ENCODE measurements at places on chromosomes 2 and 18.

- no peak for DNase-seq
These were observed 469.6 kb upstream of the MYT1L start for GRCh38 chr2:2800697-2801096.

DNA sequence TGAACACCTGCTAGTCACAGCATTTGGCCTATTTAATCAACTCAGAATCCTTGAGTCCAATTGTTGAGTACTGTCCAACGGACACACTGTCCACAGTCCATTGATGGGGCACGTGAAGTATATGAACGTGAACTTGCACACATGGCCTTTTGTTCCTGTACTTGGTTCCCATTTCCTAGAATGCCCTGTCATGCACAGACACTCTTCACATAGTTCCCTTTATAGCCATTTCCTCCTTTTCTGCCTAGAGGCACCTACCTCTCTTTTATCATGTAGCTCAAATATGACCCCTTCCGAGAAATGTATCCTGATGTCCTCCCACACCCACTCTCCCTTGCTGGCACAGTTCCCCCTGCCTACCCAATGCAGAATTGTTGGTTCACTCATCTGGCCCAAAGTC lies 8.7 kb upstream of the CRYGA start:
- no peak for DNase-seq

DNA sequence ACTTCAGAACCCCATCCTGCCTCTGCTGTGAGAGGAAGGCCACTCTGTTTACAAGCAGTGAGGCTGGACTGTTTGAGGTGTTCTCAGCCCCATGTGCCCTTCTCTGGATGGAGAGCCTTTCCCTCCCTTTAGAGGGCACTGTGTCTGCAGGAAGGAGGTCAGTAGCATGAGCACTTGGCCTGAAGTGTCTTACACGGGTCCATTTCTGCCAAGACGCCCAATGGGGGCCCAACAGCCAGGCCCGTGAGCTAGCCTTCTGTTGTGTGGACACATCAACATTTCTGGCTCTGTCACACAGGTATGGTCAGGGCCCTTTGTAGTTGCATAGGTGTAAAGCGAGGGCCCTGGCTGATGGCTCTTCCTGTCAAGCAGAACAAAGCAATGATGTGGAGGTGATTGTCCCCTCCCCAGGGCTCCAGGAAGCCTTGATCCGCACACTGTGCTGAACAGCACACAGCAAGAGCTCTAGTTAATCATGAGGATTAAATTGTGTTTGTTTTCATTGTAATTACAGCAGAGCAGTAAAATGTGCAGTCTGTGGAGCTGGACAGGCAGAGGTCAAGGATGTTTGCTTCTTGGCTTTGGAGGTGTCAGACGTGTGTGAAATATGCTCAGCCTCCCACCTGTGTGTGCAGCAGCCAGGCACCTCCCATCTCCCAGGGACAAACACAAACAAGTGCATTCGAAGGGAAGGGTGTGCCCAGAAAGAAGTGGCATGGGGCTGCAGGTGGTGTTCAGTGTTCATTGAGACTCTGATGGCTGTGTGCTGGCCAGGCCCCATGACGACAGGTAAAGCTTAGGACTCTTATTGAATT lies 132.1 kb downstream of the SH3RF3 start:
- no peak for DNase-seq

DNA sequence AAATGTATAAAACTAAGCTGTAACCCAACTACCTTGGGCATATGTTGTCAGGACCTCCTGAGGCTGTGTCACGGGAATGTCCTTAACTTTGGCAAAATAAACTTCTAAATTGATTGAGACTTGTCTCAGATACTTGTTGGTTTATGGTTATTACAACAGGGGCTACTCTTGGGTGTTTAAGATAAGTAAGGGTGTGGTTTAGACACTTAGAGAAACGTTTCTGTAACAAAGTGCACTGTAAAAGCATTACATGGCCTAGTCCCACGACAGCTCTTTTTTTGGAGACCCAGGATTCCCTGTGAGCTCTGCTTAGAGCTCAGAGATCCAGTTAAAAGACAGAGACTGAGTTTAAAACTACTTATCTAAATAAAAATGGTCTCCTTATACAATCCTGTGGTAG lies 32.3 kb upstream of the LIPG start:
- no peak for DNase-seq

Measured in effector CD4-positive, alpha-beta T cell (primary cell).